Ammon's horn (tissue), 1 donor: ENCODE measurements at places on chromosomes 16 and 17.

- no peak for DNase-seq
Measured at GRCh38 chr17:61393904-61394629, 5.6 kb upstream of the TBX2 start.

- DNase-seq: peak; percentile 91
Measured at GRCh38 chr17:29591737-29592608, 959 bp upstream of the ANKRD13B start.

GRCh38 chr16:58699151-58699550, 14.6 kb upstream of the SLC38A7 start:
- no peak for DNase-seq

GRCh38 chr16:83887564-83887963, 11.4 kb upstream of the MLYCD start:
- DNase-seq: peak; percentile 20

DNA sequence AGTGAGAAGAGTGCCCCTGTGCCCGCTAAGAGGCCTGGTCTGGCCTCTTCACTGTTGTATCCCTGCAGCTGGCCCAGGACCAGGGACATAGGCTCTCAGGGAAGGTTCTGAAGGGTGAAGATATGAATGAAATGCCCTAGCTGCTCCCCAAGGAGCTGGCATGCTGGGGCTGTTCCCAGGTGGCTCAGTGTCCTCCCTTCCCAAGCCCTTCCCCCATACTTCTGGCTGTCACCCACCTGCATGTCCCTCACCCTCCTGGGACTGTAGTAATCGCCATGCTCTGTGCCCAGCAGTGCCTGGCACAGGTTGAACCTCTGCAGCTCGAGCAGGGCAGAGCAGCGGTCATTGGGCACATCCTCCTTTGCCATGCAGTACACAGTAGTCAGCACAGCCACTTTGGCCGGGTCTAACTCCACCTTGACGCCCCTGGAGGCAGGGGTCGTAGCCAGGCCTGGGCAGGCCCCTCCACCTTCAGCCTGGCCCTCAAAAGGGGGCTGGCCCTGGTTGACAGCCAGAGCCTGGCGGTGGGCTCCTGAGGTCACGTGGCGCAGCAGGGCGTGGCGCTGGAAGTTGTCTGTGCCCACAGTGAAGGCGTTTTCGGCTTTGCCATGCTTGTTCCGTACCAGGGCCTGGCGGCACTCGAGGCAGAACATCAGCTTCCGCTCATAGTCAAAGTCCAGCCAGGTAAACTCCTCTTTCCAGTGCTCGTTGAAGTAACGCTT, 7.6 kb downstream of the C17orf113 start:
- no peak for DNase-seq

GRCh38 chr16:69799611-69800031, 37.5 kb downstream of the WWP2 start:
- no peak for DNase-seq

- peak; percentile 19 for DNase-seq
Measured at GRCh38 chr17:64063088-64063487, 42.7 kb upstream of the ICAM2 start.
